ENCODE measurements at places on chromosomes 1 and 21.

- DNase-seq: no peak
Observed at GRCh38 chr21:26179501-26179900, 8.9 kb upstream of the APP start.

DNA sequence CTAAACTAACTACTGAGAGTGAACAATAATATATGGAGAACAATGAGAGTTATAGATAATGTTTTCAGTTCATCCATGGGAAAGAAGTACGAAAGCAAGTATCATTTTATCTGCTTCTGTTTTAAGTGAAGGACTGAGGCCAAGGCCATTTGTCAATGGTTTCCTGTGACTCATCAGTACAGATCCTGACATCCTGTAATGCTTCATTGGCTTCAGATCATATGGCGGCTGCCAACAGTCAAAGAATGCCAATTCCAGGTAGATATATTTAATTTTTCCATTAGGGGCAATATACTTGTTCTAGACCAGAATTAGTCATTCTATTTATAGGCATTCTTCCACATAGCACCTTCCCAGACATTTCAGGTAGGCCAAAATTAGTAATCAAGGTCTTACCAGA is 97.3 kb downstream of the USH2A start:
- no peak for DNase-seq

DNA sequence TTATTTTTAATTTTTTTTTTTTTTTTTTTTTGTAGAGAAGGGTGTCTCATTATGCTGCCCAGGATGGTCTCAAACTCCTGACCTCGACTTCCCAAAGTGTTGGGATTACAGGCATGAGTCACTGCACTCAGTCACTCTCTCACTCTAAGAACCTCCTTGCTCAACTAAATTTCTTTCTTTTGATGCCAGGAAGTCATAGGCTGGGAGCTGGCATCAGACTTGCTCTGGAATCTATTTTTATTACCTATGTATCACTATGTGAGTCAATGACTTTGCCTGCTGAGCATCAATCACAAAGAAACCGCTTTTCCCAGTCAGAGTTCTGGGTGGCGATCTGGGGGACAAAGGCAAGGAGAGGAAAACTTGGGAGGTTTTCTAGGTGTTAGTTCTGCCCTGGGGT is 35.5 kb upstream of the PARP1 start:
- DNase-seq: no peak

DNA sequence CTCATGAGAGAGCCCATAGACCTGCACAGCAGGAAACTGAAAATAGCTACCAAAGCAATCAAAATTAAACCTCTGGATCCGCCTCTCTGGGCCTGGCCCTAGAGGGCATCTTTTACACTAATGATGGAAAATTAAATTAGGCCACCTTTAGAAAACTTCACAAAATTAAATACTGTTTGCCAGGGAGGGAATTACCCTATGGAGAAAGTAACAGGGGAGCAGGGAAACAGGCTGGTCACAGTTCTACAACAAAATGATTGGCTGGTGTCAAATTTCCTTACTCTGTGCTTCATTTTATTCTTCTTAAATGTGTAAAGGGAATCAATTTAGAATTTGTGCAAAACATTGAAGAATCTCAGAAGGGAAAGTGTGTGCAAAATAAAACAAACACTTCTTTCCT is 62.4 kb downstream of the SPATA46 start:
- no peak for DNase-seq

GRCh38 chr1:74486036-74486435 is 26.4 kb downstream of the LRRC53 start:
- DNase-seq: peak; percentile 24

GRCh38 chr1:203549309-203549708 is 55.4 kb downstream of the OPTC start:
- DNase-seq: peak; percentile 72

DNA sequence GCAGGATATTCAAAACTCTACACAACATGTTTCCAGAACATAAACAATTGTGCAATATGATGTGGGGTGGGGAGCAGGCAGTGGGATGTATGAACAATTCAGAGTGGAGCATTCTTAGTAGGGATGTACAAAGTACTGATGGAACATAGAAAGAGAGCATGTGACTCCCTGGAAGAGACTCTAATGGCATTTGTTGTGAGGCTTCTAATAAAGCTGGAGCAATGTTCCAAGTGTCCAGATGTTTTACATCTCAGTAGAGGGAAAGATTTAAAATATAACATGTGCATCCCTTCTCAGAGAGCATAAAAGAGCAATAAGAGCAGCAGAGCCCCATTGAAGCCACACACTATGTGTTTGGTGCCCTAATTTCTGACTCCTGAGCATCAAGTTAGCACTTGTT is 116.5 kb downstream of the BRINP2 start:
- DNase-seq: no peak

- DNase-seq: no peak
Observed at GRCh38 chr1:117788014-117788413, 141.4 kb downstream of the GDAP2 start.

GRCh38 chr1:27429029-27429425 is 36.6 kb downstream of the GPR3 start:
- DNase-seq: no peak

GRCh38 chr1:185104083-185104482 is 52.7 kb downstream of the TRMT1L start:
- DNase-seq: no peak

All from NCI-H2171 treated with DMSO at 0.1 percent for 48 hours (cell line).